MV-4-11 (cell line): ENCODE measurements at places on chromosomes 12 and 14.

DNA sequence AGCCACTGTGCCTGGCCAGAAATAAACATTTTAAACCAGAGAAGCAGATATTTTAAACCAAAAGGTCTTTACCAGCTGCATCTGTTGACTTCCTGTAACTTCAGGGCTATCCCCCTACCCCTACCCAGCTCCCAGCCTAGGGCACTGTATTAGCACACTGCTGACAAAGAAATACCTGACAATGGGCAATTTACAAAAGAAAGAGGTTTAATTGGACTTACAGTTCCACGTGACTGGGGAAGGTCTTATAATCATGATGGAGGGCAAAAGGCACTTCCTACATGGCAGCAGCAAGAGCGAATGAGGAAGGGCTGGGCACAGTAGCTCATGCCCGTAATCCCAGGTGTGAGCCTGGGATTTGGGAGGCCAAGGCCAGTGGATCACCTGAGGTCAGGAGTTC is 26.0 kb downstream of the GEMIN2 start:
- no peak for DNase-seq

DNA sequence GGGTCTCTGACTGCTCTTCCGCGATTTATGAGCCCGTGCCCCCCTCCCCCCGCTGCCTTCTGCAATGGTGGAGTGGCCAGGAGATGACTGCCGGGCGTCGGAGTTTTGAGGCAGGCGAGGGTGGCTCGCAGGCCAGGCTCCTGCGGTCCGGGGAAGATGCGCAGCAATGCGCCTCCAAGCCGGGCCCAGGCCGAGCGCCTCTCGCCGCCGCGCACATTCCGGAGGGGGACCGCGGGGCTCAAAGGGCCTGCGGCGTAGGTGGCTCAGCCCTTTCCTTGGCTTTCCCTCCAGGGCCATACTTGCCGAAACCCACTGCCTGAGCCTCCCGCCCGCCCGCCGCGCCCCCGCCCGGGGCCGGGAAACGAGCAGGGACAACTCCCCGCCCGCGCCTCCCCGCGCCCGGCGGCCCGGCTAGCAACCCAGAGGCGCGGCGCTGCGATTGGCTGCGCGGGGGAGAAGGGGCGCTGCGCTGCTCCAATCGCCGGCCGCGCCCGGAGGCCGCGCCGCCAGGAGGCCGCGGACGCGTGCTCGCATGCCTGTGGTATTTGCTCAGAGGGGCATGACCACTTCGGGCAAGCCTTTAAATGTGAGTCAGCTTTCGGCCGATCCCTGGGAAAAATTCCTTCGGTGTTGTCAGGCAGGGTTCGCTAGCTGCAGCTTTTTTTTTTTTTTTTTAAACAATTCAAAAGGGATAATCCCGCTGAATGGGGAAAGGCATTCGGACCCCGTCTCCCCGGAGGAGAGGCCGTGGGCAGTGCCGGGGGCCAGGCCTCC is 157.9 kb upstream of the PARP11 start:
- DNase-seq = peak; percentile 64

GRCh38 chr12:40870981-40871380 is 178.7 kb downstream of the CNTN1 start:
- DNase-seq = no peak

DNA sequence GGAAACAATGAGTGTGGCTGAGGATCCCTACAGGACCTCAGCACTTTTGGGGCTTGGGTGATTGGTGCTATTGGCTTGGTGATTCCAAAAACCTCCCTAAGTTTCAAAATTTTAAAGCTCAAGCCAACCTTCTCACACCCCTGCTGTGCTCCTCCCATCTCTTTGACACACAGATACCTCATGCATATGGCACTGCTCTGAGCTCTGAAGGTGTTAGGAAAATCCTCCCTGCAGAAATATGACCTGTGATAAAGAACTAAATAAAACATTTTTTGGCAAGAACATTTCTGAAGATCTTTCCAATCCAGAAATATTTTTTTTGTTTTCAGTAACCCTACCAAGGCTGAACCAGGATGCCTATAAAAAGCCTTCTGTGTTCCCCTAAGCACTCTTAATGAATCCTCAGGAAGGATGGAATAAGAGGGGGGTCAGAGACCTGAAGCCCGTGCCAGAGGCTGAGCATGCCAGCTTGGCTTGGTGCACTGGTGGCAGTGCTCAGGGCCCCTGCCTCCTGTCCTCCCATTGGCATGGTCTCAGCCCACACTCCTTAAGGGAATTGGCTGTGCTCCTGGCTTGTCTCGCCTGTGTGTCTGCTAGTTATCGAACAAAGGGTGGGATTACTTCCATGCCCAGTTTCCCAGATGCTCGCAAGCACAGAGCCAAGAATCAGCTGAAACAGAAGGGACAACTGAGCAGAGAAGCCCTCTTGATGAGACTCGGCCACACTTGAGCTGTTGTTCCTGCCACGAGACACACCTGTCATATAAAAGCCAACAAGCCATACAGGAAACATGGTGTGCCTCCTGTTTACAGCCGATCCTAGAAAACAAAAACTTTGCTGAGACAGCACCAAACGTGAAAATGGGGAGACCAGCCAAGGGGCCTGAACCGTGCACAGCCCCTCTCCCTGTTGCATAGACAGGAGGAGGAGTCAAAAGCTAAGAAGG is 132.7 kb upstream of the EEA1 start:
- no peak for DNase-seq

DNA sequence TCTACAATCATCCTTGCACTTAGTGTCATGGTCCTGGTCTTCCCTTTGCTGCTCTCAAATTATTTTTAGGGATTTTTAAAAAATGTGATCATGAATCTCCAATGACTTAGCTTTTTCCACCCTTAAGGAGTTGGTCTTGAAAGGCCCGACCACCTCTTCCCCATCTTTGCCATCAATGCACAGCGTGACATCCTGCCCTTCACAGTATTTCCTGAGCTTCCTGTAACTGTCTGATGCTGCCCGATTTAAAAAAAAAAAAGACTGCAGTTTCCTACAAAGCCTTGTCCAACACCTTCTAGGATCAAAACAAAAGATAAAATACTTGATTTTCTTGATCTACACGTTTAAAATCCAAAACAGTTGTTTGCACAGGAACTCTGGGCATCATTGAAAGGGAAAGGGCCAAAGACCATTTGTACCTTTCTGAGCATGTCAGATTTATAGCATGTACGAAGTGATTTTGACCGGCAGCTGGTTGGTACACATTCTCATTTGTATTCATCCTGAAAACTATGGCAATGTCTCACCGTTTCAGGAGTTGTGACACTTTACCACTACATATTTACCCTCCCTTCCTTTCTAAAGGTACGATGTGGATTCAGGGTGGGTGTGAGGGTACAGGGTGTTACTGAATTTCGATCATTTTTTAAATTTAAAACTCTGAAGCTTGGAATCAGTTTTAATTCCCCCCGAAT is 7.4 kb upstream of the ELK3 start:
- no peak for DNase-seq

DNA sequence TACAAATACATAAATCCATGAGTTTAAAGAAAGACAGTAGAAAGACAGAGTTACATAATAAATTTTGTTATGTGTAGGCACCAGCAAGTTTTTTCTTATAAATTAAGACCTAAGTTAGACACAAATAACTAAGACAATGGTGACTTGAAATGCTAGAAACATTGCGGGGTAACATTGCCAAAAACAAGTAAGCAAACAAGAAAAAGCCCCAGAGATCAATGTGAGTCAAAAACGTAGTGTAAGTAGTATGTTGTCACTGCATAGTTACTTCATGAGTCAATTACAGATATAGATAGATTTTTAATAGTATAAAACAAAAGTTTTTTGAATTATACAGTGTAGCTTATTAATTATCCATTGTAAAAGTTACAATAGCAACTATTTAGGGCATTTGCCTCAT is 83.4 kb downstream of the CNTN1 start:
- no peak for DNase-seq

GRCh38 chr12:67541625-67541991 is 106.9 kb upstream of the DYRK2 start:
- DNase-seq = no peak

DNA sequence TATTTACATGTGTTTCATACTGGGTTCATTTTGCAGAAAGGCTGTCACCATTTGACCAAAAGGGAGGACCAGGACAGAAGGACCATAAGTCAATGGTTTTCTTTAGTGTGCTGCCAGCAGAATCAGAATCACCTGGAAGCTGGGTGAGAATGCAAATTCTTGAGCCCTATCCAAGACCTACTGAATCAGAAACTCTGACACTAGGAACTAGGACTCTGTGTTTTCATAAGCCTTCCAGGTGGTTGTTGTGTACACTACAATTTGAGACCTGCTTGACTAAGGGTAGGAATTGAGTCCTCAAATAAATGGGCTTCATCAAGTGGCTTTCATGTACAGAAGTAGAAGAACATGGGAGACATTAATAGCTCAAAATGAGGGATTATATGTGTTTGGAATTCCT is 32.2 kb downstream of the PDE6H start:
- no peak for DNase-seq

DNA sequence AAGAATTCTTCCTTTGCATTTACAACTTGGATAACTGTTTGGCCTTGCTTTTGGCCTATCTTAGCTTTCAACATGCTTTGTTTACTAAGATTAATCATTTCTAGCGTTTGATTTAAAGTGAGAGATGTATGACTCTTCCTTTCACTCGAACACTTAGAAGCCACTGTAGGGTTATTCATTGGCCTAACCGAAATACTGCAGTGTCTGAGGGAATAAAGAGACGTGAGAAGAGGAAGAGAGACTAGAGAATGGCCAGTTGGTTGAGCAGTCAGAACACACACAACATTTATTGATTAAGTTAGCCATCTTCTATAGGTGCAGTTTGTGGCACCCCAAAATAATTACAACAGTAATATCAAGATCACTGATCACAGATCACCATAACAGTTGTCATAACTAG is 62.3 kb upstream of the CCDC175 start:
- no peak for DNase-seq

DNA sequence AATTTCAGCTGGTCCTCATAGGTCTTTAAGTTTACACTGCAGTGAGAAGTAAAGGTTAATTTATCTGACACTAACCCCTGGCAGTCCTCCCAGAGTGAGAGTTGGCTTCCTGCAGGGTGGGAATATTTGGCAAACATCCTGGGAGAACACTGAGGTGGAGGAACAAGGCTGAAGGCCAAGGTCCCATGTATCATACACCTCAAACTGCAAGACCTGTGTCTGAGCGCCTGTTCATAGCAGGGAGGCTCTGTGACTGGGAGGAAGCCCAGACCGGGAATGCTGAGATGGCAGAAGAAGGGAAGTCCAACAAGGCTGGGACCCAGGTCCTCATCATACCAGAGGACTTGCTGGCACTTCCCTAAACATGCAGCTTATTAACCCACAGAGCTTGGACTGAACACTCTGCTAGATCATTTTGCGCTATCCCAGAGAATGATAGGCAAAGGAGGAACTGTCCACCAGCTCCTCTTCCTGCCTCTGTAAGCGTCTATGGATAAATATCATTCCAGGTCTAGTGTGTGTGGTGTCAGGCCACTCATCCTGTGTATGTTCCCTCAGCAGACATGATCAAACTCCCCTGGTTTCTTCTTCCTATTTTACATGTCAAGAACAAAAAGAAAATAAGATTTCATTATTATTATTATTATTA is 199.6 kb upstream of the CNOT2 start:
- DNase-seq = no peak

DNA sequence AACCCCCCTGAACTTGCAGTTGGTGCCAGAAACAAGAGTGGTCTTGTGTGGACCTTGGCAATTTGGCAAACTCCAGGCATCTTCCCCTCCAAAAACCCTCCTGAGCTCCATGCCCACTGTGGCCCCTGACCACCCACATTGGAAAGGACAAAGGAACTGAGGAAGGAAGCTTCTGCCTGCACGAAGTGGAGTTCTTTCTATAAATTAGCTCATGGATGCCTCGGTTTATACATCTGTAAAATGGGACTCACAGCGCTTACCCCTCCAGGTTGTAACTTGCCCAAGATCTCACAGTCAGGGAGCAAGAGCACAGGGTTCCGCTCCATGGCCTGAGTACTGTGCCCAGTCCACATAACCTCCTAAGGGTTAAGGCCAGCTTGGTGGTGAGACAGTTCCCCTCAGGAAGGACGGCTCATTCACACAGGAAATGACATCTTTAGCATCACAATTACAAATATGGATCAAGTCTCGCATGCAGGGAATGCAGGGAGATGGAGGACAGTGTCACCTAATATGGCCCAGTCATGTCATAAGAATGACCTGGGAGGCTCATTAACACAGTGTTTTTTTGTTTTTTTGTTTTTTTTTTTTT is 66.6 kb downstream of the CLMN start:
- no peak for DNase-seq

- DNase-seq = no peak
Measured at GRCh38 chr12:93404961-93405849, 27.5 kb downstream of the NUDT4 start.

DNA sequence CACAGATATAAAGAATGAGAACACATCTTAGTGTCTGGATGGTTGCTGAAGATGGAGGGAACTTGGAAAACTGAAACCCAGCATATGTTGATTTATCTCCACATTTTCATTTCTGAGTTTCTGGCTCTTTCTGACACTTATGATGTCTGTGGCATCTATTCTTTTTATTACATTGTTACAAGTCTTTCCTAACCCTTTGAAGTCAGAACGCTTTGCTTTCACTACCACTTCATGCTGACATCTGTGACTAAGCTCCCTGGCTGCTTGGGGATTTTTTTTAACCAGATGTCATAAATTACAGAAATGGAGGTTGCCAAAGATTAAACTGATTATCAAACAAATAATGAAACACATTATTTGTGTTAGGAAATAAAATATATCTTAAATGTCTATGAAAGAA is 188.7 kb downstream of the KITLG start:
- DNase-seq = peak; percentile 90

DNA sequence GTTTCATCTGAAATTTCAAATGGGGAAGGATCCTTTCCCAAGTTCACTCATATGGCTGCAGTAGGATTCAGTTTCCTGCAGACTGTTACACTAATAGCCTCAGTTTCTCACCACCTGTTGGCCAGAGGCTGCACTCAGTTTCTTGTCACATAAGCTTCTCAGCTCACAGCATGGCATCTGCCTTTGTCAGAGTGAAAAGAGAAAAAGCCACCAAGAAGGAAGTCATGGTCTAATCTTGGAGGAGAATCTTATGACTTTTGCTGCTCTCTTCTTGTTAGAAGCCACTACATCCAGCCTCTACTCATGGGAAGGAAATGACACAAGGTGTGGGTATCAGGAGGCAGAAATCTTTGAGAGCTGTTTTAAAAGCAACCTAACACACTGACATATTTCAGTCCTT is 39.4 kb upstream of the BTG1 start:
- no peak for DNase-seq

- no peak for DNase-seq
Measured at GRCh38 chr12:58196971-58197370, 255.6 kb downstream of the ATP23 start.

DNA sequence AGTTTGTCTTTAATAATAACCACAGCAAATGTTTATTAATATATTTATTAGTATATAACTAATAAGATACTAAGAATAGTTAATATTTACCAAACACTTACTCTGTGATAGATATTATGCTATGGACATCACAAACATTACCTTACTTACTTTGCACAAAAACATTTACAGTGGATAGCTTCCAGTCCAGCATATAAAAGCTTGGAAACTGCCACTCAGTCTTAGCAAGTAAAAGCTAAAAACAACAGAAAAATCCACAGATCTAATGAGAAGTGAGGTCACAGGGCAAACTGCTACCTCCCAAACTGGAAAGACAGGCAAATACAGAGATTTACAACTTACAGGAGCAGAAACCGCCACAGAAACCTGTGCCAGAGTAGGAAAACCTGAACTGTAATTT is 99.8 kb downstream of the METTL25 start:
- DNase-seq = no peak

GRCh38 chr12:33052141-33053051 is 155.8 kb upstream of the PKP2 start:
- DNase-seq = no peak
